Heart left ventricle (tissue), 16 donors: ENCODE measurements at places on chromosomes 7 and 10. TPM values are rescaled to one million over a fixed set of nuclear protein-coding genes. Genes with fewer than 3 reads are reported as not detected.

DNA sequence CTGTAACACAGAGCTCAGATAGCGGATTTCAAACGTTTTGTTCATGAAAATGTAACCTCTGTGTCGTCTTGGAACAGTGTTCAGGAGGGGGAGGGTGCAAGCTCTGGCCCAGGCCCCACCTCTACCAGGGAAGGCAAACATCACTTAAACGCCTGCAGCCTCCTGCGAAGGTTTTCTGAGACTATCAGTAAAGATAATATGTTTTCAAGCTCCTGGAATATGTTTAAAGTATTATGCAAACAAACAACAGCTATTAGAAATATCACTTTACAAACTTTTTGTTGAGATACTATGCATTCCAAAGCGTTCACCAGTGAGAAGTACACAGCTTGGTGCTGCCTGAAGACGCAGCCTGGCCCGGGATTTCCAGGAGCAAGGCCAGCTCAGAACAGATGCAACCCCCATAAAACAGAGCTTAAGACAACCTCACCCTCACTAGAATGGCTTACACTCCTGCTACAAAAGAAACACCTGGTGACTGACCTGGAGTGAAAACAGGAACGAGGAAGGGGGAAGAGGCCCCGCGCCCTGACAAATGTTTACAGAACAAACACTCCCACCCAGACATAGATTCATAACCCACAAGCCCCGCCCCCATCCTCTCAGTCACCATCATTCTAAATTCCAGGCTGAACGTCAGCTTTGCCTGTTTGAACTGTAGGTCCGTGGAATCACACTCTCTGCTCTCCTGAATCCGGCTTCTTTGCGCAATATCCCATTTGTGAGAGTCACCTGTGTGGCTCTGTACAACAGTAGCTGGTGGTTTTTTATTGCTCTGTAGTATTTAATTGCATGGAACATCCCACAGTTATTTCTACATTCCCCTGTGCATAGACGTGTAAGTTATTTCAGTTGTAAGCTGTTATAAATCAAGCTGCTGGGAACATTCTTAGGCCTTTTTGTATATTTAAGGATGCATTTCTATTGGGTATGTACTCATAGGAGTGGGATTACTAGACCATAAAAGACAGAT, 155.0 kb downstream of the PTPRN2 start:
- no peak for DNase-seq

- no peak for DNase-seq
Observed at GRCh38 chr10:113020475-113020753, 70.4 kb downstream of the TCF7L2 start.

MYO3A gene
- polyA plus RNA-seq = not detected

DNA sequence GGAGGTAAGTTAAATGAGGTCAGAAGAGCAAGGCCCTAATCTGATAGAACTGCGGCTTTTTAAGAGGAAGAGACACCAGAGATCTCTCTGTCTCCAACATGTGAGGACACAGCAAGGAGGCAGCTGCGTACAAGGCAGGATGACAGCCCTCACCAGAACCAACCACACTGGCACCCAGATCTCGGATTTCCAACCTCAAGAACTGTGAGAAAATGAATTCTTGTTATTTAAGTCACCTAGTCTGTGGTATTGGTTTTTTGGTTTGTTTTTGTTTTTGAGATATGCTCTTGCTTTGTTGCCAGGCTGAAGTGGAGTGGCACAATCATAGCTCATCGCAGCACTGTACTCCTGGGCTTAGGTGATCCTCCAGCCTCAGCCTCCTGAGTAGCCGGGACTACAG, 127.2 kb downstream of the DLG5 start:
- no peak for DNase-seq

GRCh38 chr7:135210888-135211178, 493 bp downstream of the WDR91 start:
- no peak for DNase-seq

NUP42 gene
- polyA plus RNA-seq = 26.1 TPM

DNA sequence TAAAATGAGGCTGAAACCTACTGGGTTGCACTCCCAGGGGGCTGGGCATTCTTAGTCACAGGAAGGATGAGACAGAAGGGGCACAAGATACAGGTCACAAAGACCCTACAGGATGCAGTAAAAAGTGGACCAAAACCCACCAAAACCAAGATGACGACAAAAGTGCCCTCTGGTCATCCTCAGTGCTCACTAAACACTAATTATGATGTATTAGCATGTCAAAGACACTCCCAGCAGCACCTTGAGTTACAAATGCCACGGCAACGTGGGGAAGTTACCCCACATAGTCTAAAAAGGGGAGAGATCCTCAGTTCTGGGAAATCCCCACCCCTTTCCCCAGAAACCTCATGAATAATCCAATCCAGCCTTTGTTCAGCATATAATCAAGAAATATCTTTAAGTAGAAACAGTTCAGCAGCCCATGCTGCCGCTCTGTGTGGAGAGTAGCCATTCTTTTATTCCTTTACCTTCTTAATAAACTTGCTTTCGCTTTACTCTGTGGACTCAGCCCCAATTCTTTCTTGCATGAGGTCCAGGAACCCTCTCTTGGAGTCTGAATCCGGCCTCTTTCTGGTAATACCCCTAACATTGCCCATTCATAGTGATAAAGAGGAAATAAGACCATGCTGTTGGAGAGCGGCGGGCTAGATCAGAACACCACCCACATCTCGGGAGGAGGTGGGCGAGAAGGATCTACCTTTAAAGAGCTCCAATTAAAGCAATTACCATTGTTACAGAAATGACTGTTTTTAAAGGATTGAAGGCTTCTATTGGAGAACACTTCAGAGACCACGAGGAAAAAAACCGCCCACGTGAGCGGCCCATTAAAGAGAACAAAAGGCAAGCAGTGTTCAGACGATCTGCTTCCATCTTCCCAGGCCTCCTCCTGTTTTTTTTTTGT, 170.9 kb downstream of the USP6NL start:
- DNase-seq = no peak

GRCh38 chr7:68571286-68571685, 1027.0 kb upstream of the AUTS2 start:
- no peak for DNase-seq

GRCh38 chr7:43076189-43076605, 36.2 kb upstream of the HECW1 start:
- DNase-seq = no peak

GRCh38 chr10:86294346-86295265, 72.0 kb downstream of the GRID1 start:
- no peak for DNase-seq

DNA sequence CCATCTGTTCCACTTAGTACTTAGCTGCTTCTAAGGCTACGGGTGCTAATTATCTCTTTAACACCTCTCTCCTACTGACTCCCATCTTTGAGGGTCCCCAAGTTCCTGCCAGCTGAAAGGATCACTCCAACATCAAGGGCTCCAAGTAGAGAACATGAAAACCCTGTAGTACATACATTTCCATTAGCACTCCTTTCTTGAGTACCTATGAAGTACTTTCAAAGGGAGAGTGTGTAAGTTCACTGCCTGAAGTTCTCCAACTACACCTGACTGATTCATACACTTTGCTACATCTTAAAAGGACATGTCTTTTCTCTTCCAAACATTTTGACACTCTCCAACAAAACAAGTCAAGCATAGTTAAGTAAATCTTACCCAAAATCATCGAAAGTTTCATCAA, 113.8 kb downstream of the COL28A1 start:
- DNase-seq = no peak

DNA sequence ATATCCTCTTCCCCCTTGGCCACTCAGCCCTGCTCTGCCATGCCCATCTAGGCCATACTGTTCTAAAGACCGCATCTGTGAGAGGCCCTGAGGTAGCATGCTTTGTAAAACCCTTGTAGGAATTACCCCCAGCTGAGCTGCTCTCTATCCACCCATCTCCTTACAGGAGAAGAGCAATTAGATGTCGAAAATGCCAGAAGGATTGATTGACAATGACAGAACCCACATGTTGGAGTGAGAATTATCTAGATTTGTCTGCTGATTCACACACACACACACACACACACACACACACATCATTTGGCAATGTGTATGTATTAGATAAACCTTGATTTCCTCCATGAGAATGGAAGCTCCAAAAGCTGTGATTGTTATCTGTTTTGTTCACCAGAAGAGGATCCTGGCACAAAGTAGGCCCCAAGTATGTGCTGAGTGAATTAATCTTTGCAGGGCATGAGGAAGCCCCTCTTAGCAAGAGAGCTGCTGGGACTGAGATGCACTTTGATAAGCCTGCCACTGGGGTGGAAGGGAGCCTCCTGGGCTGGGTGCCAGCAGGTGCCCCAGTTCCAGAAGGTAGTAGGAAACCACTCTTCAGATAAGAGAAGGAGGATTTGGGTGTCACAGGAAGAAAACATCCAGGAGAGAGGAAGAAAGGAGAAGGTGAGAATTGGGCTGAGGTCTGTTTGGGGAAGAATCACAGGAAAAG, 187.5 kb upstream of the ADO start:
- DNase-seq = no peak

DNA sequence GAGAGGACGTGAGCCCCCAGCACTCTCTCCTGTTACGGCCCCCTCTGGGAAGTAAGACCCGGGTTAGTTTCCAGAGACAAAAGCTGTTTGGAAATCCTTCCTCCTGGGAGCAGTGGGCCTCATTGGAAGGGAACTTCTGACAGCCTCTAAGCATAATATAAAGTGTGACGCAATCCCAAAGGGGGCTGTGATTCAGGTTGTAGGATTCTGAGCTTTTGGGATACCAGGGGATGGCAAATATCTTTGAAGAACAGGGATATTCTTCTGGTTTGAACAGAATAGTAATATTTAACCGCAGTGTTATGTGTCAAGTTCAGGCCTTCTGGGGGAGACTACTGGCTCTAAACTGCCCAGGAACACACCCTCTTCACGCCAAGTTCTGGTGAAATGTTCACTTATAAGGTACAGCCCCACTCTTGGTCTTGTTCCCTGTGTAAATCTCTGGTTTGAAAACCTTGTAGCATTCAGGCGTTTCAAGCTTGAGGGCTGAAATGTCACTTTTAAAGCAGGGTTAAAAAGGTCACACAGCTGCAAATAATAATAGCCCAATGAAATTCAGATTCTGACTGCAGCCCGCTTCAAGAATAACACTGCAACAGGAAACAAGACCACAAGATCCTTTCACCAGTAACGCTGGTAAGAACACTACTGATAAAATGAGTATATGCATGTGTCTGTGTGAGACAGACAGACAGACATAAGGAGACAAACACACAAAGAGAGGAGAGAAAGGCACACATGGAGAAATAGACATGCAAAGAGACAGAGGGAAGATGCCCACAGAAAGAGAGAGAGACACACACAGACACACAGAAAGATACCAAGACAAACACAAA, 69.0 kb downstream of the CREB5 start:
- no peak for DNase-seq

HYCC1 gene
- 6.1 TPM for polyA plus RNA-seq

DNA sequence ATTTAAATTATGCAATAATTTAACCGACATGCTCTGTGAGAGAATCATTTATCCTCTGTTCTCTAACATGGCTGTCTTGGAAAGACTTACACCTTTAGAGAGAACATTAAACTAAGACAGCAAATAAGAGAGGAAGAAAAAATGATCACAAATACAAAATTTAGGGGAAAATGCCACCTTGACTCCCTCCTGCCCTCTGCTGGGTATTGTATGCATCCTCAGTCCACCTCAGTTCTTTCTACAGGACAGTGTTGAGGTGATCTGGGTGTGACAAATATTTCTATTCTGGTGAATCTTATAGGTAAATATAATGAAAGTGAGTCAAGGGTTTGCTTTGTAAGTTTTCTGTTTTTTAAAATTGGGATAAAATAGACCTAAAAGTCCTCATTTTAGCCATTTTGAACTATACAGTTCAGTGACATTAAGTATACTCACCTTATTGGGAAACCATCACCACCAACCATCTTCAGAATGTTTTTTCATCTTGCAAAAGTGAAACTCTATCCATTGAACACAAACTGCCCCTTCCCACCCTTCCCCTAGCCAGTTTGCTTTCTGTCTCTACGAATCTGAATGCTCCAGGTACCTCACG, 61.5 kb upstream of the ELMO1 start:
- DNase-seq = no peak

PGAM2 gene
- polyA plus RNA-seq = 242 TPM

DNA sequence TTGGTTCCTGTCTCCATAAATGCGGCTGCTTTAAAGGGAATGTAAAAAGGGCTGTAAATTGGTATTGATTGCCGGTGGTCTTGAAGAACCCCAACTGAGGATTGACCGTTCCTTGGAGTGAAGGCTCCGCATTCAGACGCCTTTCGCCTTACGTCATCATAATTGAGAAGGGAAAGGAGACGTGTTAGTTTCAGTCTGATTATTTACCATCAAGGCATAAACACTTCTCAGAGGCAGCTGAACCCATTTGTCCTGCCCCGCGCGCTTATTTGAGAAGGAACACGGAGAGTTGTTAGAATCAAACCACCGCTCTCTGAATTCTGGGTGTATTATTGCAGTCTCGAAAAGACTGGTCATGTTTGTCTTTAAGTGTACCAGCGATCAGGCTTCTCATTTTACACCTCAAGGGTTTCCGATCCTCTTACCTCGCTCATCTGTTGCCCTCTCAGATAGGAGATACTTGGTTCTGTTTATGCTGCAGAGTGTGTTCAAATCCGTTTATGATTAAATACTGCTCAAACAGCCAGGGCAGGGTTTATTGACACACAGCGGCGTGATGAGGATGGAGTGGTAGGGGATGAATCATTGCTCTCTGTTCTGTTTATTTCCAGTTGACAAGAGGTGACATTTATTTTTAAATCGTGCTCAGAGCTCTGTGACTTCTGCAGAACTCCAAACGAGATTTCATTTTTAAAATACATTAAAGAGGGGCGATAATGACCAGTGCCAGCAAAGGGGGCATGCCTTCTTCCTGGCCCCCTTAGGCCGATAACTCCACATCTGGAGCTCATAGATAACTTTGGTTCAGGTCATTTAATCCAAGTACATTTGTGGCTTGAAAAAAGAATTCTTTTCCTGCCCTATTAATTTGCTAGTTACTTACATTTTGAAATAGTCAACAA, 30.4 kb downstream of the FOXK1 start:
- DNase-seq = no peak

CABCOCO1 gene
- polyA plus RNA-seq = not detected

- DNase-seq = no peak
Observed at GRCh38 chr7:35513195-35513594, 181.7 kb downstream of the HERPUD2 start.

DNA sequence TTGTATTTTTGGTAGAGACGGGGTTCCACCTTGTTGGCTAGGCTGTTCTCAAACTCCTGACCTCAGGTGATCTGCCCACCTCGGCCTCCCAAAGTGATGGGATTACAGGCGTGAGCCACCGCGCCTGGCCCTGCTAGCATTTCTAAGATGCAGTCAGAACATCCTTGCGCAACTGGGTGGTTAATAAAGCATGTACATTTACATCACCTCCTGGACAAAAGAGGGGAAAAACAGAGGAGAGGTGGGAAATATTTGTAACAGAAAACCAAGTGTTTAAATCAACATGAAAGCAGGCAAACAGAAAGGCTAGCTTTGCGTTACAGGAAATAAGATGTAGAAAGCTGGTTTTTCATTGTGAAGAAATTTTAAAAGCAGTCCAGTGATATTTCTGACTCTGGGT, 220.9 kb upstream of the KMT2E start:
- DNase-seq = no peak

TMEM273 gene
- polyA plus RNA-seq = 19.5 TPM

DNA sequence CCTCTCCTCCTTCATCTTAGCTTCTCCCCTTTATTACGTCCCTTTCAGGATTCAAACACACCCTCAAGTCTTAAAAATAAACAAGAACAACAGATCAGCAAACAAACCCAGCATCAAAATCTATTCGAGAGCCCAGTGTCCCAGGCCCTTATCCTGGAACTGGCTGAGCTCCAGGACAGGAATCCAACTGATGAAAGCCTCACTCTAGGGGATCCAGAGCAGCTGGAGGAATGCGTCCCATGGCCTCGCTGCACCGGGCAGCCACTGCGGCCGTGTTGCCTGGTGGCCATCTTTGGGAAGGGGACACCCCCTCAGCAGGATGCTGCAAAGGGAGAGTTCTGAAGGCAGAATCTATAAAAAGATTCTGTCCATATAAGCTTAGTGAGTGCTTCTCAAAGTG, 156.5 kb upstream of the BMPER start:
- DNase-seq = no peak
